ENCODE measurements at places on chromosomes 2 and 18.

DNA sequence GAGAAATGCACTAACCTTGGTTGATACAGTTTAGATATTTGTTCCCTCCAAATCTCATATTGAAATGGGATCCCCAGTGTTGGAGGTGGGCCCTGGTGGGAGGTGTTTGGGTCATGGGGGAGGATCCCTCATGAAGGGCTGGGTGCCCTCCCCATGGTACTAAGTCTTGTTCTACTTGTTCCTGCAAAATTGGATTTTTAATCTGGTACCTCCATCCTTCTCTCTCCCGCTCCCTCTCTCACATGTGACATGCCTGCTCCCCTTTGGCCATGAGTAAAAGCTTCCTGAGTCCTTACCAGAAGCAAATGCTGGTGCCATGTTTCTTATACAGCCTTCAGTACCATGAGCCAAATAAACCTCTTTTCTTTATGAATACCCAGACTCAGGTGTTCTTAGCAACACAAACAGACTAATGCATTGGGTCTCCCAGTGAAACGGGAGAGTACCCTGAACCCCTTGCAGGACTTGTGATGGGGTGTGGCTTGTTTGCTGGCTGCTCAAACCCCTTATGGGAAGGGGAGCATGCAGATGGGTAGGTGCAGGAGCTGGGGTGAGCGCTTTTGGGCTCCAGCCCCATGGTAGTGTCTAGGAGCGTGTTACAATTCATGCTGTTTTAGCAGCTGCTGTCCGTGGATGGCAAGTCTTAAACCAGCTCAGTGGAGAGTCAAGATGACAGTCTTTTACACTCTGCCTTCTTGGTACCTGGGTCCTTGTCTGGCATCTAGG is 27.2 kb downstream of the FAHD2B start:
- no peak for DNase-seq

DNA sequence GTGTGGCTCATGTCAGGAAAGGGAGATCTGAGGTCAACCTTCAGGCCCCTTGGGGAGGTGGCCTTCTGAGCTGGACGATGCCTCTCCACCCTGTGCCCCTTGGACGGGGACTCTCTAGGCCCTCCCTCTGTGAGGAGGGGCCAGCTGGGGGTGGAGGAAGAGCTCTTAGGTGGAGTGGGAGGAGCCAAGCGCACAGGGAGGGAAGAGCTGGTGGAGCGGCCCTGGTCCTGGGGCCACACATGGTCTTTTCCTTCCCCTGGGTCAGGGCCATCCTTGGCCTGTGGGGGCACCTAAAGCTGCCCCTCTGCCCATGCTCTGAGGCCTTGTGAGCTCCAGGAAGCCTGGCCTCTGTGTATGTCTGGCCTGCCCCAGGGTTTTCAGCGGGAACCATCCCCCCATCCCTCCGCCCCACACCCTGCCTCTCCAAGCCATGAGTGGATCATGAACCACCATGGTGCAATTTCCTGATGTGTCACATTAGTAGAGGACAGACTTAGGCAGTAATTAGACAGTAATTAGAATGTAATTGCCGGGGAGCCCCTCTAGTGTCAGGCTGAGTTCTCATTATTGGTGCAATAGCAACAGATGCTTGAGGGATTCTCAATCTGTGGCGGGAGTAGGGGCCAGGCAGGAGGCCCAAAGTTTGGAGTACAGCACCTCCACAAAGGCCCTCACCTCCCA is 63.0 kb downstream of the GLI2 start:
- no peak for DNase-seq

- DNase-seq: no peak
Observed at GRCh38 chr2:148106331-148106730, 85.4 kb downstream of the MBD5 start.

DNA sequence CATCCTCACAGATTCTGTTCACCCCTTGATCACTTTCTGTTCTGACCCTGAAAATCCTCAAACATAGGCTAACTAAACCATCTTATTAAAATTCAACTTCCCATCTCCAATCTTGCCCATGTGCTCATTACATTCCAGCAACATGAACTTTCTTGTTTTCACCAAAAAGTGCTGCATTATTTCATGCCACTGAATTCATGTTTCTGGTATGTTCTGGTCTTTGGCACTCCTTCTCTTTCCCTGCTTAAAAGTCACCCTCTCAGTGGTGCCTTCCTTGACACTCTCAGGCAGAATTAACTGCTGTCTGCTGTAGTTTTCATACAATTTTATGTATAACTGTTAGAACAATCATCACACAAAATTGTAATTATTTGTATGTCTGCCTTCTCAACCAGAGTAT is 247.7 kb upstream of the RBMS1 start:
- DNase-seq: no peak

GRCh38 chr2:120323807-120324399 is 22.0 kb upstream of the INHBB start:
- no peak for DNase-seq

DNA sequence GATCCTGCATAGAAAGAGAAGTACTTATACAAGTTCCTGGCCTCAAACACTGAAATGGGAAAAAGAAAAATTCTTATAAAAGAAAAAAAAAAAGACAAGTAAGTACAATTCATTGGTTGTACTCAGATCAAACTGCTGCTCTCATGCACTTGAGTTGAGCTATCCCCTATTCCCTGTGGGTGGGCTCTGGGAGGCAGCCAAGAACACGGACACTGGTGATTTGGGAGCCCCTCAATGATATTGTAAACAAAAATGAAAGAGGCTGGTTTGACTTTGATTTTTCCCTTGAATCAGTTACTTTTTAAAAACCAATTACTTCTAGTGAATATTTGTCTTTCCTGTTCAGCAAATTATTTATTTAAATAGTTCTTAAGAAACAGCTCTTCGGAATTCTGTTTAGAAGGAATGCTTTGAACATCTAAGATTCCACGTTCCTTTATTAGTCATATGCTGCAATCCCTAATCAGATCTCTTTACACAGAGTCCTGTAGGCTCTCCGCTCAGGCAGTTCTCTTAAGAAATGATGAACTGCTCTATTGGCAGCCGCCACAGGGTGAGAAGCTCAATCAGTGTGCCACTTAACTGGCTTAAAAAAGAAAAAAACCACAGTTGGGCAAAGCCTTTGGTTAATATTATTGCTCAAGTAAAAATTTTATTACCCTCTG is 225.1 kb downstream of the TMEM182 start:
- DNase-seq: no peak

Measured in spinal cord (tissue), 10 donors.